ENCODE measurements at places on chromosomes 6 and 20.

DNA sequence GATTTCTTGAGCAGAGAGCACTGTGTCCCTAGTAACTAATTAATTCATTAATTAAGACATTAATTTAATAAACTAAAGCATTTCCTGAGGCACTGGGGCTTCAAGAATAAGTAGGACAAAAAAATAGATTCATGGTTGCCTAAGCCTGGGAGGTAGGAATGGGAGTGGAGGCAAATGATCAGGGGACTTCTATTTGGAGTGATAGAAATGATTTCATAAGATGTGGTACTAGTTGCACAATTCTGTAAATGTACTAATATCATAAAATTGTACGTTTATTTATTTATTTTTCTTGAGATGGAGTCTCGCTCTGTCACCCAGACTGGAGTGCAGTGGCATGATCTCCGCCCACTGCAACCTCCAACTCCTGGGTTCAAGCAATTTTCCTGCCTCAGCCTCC, 287.2 kb downstream of the KHDC1L start:
- no peaks in the 10 kb centered on the region for H3K27me3 ChIP-seq
- no peak overlapping the region for H3K27ac ChIP-seq
- H3K36me3 ChIP-seq = no peaks in the 10 kb centered on the region
- DNase-seq = no peak
- H3K4me3 ChIP-seq = no peak overlapping the region

GRCh38 chr6:65075705-65076230, 631.3 kb downstream of the EYS start:
- H3K27ac ChIP-seq = no peak overlapping the region
- H3K27me3 ChIP-seq = no peaks in the 10 kb centered on the region
- no peak for DNase-seq
- H3K36me3 ChIP-seq = no peaks in the 10 kb centered on the region

- no peak overlapping the region for H3K4me3 ChIP-seq
- H3K27me3 ChIP-seq = no peaks in the 10 kb centered on the region
- no peak for DNase-seq
- H3K4me1 ChIP-seq = peaks cover 13% of the 10 kb centered on the region
Measured at GRCh38 chr20:17657079-17657825, 24.8 kb downstream of the RRBP1 start.

- no peak overlapping the region for H3K27ac ChIP-seq
- DNase-seq = no peak
- H3K4me3 ChIP-seq = no peak overlapping the region
- H3K4me1 ChIP-seq = peaks cover 19% of the 10 kb centered on the region
- no peaks in the 10 kb centered on the region for H3K27me3 ChIP-seq
Measured at GRCh38 chr6:70725817-70726415, 58.2 kb downstream of the SMAP1 start.

DNA sequence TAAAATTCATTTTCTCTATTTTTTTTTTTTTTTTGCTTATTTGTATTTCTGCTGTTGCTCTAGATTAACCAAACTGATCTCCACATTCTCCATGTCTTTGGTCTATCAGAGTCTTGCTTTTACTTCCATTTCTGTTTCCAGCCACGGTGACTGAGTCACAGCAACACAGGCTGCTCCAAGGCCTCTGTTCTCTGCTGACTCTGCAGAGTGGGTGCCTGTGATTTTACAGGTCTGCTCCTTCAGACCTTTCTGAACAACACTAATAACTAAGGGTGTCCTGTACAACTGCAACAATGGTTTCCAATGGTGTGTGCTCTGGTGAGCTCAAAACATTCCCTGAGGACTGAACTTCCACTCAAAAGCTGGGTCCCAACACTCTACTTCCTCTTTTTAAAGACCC, 102.3 kb upstream of the BMP2 start:
- DNase-seq = no peak
- H3K27me3 ChIP-seq = no peaks in the 10 kb centered on the region
- no peak overlapping the region for H3K27ac ChIP-seq
- H3K4me1 ChIP-seq = no peaks in the 10 kb centered on the region
- H3K36me3 ChIP-seq = no peaks in the 10 kb centered on the region
- H3K4me3 ChIP-seq = no peak overlapping the region

- no peaks in the 10 kb centered on the region for H3K4me1 ChIP-seq
- peaks cover 6% of the 10 kb centered on the region for H3K27me3 ChIP-seq
- no peak overlapping the region for H3K27ac ChIP-seq
- no peak for DNase-seq
Measured at GRCh38 chr6:12851123-12851695, 134.6 kb downstream of the PHACTR1 start.

- no peak for DNase-seq
- no peak overlapping the region for H3K27ac ChIP-seq
- H3K4me1 ChIP-seq = peaks cover 5% of the 10 kb centered on the region
- H3K27me3 ChIP-seq = peaks cover 28% of the 10 kb centered on the region
Measured at GRCh38 chr6:166664135-166664534, 37.1 kb upstream of the RPS6KA2 start.

GRCh38 chr20:62356589-62357186, 10.4 kb downstream of the LAMA5 start:
- H3K4me1 ChIP-seq = no peaks in the 10 kb centered on the region
- no peaks in the 10 kb centered on the region for H3K36me3 ChIP-seq
- DNase-seq = no peak
- H3K4me3 ChIP-seq = no peak overlapping the region
- peaks cover 20% of the 10 kb centered on the region for H3K27me3 ChIP-seq

DNA sequence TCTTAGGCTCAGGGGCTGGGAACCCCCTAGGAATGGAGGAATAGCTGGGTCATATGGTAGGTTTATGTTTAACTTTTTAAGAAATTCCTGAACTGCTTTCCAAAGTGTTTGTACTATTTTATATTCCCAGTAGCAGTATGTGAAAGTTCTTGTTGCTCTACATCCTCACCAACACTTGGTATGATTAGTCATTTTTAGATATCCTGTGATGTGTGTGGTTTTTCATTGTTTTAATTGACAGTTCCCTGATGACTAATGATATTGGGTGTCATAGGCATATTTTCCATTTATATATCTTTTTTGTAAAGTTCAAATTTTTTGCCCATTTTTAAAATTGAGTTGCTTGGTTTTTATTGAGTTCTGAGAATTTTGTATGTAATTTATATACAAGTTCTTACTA, 72.3 kb downstream of the SLC16A10 start:
- H3K27me3 ChIP-seq = no peaks in the 10 kb centered on the region
- DNase-seq = no peak
- peaks cover 24% of the 10 kb centered on the region for H3K4me1 ChIP-seq
- no peak overlapping the region for H3K4me3 ChIP-seq

GRCh38 chr6:36824253-36824652, 15.0 kb downstream of the CPNE5 start:
- H3K4me1 ChIP-seq = peaks cover 23% of the 10 kb centered on the region
- peaks cover 60% of the 10 kb centered on the region for H3K27me3 ChIP-seq
- no peak for DNase-seq

GRCh38 chr6:34600101-34600500, 44.0 kb upstream of the SPDEF start:
- peaks cover 8% of the 10 kb centered on the region for H3K4me1 ChIP-seq
- H3K27ac ChIP-seq = no peak overlapping the region

- H3K27ac ChIP-seq = no peak overlapping the region
- no peaks in the 10 kb centered on the region for H3K36me3 ChIP-seq
- no peak overlapping the region for H3K4me3 ChIP-seq
- no peaks in the 10 kb centered on the region for H3K4me1 ChIP-seq
Measured at GRCh38 chr6:167553736-167554119, 228.8 kb downstream of the TTLL2 start.

- no peak overlapping the region for H3K4me3 ChIP-seq
- H3K27ac ChIP-seq = no peak overlapping the region
- no peak for DNase-seq
Measured at GRCh38 chr6:7703148-7703680, 22.7 kb upstream of the BMP6 start.

DNA sequence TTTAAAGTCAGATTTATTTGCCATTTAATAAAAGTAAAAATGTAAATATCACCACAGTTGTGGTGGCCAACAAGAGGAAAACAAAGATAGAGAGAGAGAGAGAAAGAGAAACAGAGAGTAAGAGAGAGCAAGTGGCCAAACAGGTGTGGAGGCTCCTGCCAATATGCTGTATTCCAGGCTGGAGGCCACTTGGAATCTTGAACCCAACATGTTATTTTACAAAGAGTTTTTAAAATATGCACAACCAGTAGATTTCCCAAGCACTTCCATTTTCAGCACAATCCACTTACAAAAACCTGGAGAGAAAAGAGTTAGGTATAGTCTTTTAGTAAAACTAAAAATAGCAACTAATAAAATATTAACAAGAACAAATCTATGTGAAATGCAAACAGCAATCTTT, 1323.1 kb upstream of the CITED2 start:
- no peaks in the 10 kb centered on the region for H3K36me3 ChIP-seq
- H3K27ac ChIP-seq = no peak overlapping the region
- H3K4me1 ChIP-seq = no peaks in the 10 kb centered on the region
- DNase-seq = no peak
- no peaks in the 10 kb centered on the region for H3K27me3 ChIP-seq

GRCh38 chr6:89409461-89410035, 2.5 kb downstream of the RRAGD start:
- no peak overlapping the region for H3K4me3 ChIP-seq
- H3K4me1 ChIP-seq = peaks cover 27% of the 10 kb centered on the region
- H3K36me3 ChIP-seq = peaks cover 2% of the 10 kb centered on the region
- DNase-seq = no peak

- H3K27ac ChIP-seq = no peak overlapping the region
- no peak overlapping the region for H3K4me3 ChIP-seq
- peaks cover 65% of the 10 kb centered on the region for H3K27me3 ChIP-seq
- peaks cover 3% of the 10 kb centered on the region for H3K36me3 ChIP-seq
- peaks cover 2% of the 10 kb centered on the region for H3K4me1 ChIP-seq
- DNase-seq = no peak
Measured at GRCh38 chr20:63017076-63017825, 10.5 kb upstream of the BHLHE23 start.

DNA sequence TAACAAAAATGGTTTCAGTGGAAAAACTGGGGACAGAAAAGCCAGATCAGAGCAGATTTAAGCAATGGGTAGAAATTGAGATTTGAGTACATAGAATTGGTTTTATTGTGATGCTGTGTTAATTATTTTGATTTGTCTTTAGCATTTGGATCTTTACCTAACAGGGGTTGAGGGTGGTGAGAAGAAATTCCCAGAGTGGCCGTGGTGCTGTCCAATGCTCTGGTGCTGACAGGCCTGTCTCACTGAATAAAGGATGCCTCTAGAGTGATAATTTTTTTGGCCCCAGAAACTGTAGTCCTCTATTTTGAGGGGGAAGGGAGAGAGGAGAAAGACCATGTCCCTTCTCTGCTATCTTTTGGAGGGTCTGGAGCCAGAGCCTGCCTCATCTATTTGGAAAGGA, 79.1 kb downstream of the LYRM2 start:
- H3K27me3 ChIP-seq = peaks cover 42% of the 10 kb centered on the region
- H3K4me1 ChIP-seq = no peaks in the 10 kb centered on the region
- H3K36me3 ChIP-seq = no peaks in the 10 kb centered on the region
- no peak overlapping the region for H3K4me3 ChIP-seq

DNA sequence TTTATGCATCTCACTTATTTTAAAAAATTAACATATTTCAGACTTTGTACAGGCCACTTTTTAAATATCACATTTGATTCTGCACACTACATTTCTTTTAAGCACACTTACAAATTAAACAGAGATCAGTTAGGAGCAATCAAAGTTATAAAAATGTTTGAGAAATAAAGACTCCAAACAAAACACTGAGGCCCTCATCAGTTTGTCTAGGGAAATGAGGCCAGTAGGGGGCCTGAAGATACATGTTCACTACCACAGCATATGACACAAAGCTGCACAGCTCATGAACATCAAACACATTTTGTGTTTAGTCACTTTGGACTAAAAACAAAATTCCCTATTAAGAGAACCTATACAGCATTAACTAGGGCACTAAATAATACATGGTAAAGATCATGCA, 180.5 kb downstream of the PDE7B start:
- no peak overlapping the region for H3K4me3 ChIP-seq
- DNase-seq = no peak
- H3K36me3 ChIP-seq = no peaks in the 10 kb centered on the region
- no peak overlapping the region for H3K27ac ChIP-seq
- H3K27me3 ChIP-seq = peaks cover 4% of the 10 kb centered on the region

DNA sequence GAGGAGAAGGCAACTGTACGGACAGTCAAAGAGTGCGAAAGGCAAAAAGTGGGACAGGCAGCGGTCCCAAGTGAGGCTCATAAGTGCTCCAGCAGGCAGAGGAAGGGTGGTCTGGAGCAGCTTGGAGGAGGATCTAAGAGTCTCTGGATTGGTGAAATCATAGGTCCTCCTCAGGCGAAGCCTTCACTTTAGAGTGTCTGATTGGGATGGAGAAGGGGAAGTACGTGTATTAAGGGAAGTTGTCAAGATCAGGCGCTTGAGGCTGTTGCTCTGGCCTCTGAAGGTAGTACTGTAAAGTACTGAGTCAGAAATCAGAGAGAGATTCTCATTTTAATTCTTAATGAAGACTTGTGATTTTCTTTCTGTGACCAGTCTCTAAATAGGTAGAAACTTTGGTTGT, 185.6 kb downstream of the KIF16B start:
- no peaks in the 10 kb centered on the region for H3K36me3 ChIP-seq
- no peaks in the 10 kb centered on the region for H3K27me3 ChIP-seq
- no peak overlapping the region for H3K27ac ChIP-seq

DNA sequence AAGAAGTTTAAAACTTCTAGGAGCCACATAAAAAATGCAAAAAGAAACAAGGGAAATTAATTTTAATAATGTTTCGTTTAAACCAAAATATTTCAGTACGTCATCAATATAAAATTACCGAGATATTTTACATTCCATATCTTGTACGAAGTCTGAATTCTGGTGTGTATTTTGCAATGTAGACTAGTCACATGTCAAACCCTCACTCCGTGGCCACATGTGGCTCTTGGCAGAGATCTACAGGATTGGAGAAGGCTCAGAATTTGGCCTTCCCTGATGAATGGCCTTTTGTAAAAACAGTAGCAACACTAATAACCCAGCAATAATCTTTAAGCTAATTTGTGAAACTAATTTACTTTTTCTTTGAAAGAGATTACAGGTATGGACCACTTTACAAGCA, 217.1 kb downstream of the PRL start:
- H3K36me3 ChIP-seq = no peaks in the 10 kb centered on the region
- DNase-seq = no peak
- H3K4me1 ChIP-seq = no peaks in the 10 kb centered on the region
- no peak overlapping the region for H3K4me3 ChIP-seq
- H3K27ac ChIP-seq = no peak overlapping the region

DNA sequence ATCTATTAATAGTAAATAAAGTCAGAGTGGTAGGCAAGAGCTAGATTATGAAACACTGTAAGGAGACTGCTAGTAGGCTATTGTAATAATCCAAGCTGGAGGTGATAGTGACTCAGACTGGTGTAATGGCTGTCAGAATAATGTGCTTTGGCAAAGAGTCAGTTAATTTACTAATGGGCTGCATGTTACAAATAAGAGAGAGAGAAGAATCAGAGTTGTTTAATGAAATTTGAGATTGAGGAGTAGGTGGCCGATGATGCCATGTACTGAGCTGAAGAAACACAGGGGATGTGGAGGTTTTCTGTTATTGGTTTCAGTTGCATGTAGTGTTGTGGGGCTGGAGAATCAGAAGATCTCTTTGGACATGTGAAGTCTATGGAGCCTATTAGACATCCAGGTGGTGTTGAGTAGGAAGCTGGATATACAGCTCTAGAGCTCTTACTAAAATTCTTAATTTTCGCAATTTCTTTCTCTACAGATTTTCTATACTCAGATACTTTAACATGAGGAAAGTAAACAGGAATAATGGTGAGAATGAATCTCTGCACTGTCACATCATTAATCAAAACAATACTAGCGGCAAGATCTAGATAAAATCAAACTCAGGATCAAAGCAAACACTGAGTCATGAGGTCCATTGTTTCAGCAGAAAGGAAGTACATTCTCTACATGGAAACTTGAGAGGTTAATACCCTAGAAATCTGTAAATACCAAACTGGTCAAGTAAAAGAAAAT, 167.7 kb downstream of the SIM1 start:
- no peak overlapping the region for H3K27ac ChIP-seq
- DNase-seq = no peak
- no peaks in the 10 kb centered on the region for H3K4me1 ChIP-seq
- H3K4me3 ChIP-seq = no peak overlapping the region
- H3K36me3 ChIP-seq = no peaks in the 10 kb centered on the region

Measured in activated naive CD4-positive, alpha-beta T cell treated with anti-CD3 and anti-CD28 coated beads, Interleukin-2, amount 10 ng/mL, durations not matched to agents 7 days and 5 days (primary cell).